ENCODE measurements at places on chromosomes 1 and 21. TPM values are rescaled to one million over a fixed set of nuclear protein-coding genes. Genes with fewer than 3 reads are reported as not detected.

Gene BCAN
- not detected for total RNA-seq

Gene TMCO4
- 13.7 TPM for total RNA-seq

Gene NGF
- total RNA-seq, result 3.4 TPM

Gene NTNG1
- 18.3 TPM for total RNA-seq

Gene PTAFR
- under 0.01 TPM for total RNA-seq

Gene CCDC27
- not detected for total RNA-seq

Gene CDK18
- total RNA-seq, result 0.16 TPM

Gene KLF18
- not detected for total RNA-seq

Gene ADAMTS5
- total RNA-seq, result 5.4 TPM
